HFFc6 (cell line): ENCODE measurements at places on chromosomes 3 and 15. TPM values are rescaled to one million over a fixed set of nuclear protein-coding genes. Genes with fewer than 3 reads are reported as not detected.

GRCh38 chr3:54970895-54971294 lies 43.0 kb upstream of the LRTM1 start:
- DNase-seq: no peak

GRCh38 chr3:61139686-61140085 lies 111.6 kb downstream of the FHIT start:
- DNase-seq: no peak

DNA sequence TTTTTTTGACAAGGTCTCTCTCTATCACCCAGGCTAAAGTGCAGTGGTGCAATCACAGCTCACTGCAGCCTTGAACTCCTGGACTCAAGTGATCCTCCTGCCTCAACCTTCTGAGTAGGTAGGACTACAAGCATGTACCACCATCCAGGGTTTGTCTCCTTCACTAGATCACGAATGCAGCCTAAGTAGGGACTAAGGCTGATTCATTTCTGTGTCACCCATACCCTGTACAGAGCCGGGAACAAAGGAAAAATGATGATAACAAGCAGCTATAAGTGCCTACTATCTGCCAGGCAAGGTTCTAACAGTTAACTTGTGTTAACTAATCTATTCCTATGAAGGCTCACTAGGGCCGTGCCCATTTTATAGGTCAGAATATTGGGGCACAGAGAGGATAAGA lies 7.0 kb downstream of the TMEM40 start:
- no peak for DNase-seq

- peak; percentile 62 for DNase-seq
These were observed 1.4 kb downstream of the LMOD3 start for GRCh38 chr3:69120879-69121464.

GRCh38 chr15:27714675-27715074 lies 384.4 kb downstream of the OCA2 start:
- DNase-seq: no peak

DNA sequence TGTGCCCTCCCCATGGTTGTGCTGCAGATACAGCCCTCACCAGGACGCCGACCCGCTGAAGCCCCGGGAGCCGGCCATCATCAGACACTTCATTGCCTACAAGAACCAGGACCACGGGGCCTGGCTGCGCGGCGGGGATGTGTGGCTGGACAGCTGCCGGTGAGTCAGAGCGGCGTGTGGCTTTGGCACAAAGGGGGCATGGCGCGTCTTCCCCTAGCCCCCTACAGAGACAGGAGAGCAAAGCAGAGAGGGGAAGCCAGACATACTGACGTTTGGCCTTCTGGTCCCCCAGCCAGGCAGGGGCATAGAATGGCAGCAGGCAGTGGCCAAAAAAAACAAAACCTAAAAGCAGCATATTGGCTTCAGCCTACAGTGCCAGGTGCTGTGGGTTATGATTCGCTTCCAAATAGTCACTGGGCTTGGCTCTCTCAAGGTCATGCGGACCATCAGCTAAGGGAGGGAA lies 64.0 kb downstream of the MESD start:
- DNase-seq: no peak

GRCh38 chr15:66502491-66502890 lies 2.2 kb downstream of the RPL4 start:
- DNase-seq: no peak

- peak; percentile 36 for DNase-seq
These were observed 28.1 kb upstream of the CAPN3 start for GRCh38 chr15:42331235-42331634.

Gene VEPH1
- 31.7 to 62.3 TPM (median 52.3 TPM) in 3 replicates for total RNA-seq

- no peak for DNase-seq
These were observed 159.8 kb downstream of the B3GALNT1 start for GRCh38 chr3:160945336-160945735.

DNA sequence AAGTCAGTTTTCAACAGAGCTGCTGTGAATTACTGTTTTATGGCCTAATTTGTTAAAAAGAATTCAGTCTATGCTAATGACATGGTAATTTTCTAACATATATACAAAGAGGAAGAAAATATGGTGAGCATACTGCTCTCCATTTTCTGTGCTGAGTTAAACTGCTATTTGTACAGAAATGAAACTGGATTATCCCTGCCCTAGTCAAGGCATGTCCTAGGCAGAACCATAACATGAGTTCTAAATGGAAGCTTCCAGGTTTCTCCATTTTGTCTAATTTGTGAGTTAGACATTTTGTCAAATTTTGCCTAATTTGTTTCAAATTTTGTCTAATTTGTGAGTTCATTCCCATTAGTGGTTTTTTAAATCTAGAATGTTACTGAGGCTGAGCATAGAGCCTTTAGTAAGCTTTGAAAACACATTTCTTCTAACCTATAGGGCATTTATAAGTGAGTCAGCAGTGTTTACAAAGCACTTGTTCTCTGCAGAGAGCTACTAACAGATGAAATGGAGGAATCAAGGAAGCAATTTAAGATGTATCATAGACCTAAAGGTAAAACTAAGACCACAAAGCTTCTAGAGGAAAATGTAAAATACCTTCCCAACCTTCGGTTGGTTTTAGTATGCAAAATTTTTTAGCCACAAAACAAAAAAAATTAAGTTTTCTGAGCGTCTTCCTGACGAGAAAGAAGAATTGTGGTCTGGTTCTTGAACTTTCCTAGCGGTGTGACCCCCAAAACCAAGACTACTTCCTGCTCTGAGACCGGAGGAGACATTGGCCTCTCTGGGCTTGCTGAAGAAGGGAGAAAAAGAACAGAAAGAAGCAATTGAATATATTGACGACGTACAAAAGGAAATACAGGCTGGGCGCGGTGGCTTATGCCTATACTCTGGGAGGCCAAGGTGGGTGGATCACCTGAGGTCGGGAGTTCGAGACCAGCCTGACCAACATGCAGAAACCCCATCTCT lies 9.8 kb downstream of the P2RY14 start:
- DNase-seq: no peak

Gene C3orf49
- not detected in 2 replicates for total RNA-seq

- no peak for DNase-seq
These were observed 15.7 kb downstream of the ZNF589 start for GRCh38 chr3:48256557-48256956.

DNA sequence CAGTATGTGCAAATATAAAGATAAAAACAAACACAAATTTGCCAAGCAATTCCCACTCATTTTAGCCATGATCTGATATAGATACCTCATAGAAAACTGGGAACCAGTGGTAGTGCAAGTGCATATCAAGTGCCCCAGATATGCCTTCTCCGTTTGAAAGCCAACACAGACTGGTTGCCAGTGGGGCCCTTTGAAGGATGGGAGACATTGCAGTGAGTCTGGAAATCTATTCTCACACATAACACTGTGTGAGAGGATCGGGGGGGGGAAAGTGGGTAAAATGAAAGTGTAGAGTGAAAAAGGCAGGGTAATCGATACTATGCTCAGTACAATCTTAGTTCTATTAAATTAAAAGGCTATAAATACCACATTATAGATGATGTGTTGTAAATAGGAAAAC lies 83.0 kb downstream of the CBLB start:
- no peak for DNase-seq

- no peak for DNase-seq
These were observed 2.9 kb downstream of the PHC3 start for GRCh38 chr3:170178651-170179050.

- no peak for DNase-seq
These were observed 3.6 kb upstream of the PRRT3 start for GRCh38 chr3:9955611-9956352.

Gene MUC20
- 0.14 TPM in 1 of 3 replicates, not detected in the others for total RNA-seq

- no peak for DNase-seq
These were observed 96.8 kb downstream of the BBX start for GRCh38 chr3:107619549-107619948.

DNA sequence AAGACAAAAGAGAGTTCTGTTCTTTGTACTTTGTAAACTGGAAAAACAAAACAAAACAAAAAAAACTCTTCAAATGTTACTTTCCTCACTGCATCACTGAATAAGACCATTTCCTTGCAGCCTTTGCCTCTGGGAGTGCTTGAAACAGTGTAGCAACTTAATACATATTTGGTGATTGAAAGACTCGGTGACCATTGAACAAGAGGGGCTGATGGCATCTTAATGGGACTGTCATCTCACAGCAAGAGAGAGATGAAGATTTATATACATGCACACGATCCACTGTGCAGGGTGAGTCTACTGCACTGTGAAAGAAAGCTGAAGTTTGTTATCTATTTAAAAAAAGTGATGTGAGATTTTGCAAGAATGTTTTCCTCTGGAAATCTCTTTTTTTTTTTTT lies 111.9 kb upstream of the KLHL25 start:
- no peak for DNase-seq

- no peak for DNase-seq
These were observed 88.6 kb downstream of the LPP start for GRCh38 chr3:188242436-188243123.

Gene HYAL1
- 0.20 TPM in 1 of 2 replicates, not detected in the other for total RNA-seq

DNA sequence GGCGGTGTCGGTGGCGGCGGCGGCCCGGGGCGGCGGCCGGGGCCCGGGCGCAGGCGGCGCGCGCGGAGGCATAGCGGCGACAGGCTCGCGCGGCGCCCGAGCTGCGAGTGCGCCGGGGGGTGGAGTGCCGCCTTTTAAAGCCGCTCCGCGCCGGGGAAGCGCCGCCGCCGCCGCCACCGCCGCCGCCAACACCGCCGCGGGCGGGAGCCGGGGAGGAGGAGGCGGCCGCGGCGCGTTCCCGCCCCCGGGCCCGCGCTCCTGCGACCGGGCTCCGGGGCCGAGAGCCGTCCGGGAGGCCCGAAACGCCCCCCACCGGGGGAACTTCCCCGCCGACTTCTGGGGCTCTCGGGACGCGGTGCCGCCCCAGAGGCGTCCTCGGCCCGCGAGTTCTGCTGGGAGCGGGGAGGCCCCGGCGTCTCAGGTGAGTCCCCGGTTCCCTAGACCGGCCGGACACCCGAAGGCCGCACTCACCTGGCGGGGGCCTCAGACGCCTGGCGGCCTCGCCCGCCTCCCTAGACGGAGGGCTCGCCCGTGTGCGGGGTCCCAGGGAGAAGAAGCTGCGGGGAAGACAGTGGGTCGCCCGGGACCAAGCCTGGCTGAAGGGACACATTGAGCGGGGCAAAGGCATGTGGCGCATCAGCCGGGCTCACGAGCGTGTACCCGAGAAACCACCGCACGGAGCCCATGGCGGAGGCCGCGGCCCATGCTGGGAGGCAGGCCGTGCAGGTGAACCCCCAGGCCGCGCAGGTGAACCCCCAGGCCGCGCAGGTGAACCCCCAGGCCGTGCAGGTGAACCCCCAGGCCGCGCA lies at the start of gene PCSK6:
TSS of gene PCSK6 (minus strand) at position 109 of the 809 bp plus-strand sequence. CDS start at position 72, 37 bp downstream.
- DNase-seq: no peak

Gene SAXO2
- 1.1 and 1.3 TPM in 2 replicates for total RNA-seq

DNA sequence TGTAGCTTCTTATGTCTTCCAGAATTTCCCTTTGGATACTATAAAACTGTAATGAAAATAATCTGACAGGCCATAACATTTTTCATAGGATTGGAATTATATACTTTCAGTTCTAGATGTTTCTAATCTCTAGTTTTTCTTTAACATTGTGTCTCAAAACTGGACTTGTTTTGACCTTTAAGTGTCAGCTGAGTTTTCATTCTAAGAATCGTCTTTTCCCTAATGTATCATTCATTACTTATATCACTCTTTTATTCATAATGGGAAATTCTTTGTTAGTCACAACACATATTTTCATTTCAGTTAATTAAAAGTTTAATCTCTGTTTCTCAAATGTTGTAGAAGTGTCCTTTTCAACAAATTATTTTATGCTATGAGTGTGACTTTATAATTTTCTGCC lies 11.9 kb downstream of the GPR171 start:
- no peak for DNase-seq

Gene FANCD2OS
- not detected in 3 replicates for total RNA-seq
